ENCODE measurements at places on chromosomes 7 and 10.

GRCh38 chr7:155899596-155899995 is 87.3 kb upstream of the SHH start:
- DNase-seq, result no peak

- no peak for DNase-seq
Observed at GRCh38 chr7:69451715-69452114, 146.6 kb upstream of the AUTS2 start.

- DNase-seq, result no peak
Observed at GRCh38 chr10:127905001-127905847, 1.7 kb upstream of the PTPRE start.

DNA sequence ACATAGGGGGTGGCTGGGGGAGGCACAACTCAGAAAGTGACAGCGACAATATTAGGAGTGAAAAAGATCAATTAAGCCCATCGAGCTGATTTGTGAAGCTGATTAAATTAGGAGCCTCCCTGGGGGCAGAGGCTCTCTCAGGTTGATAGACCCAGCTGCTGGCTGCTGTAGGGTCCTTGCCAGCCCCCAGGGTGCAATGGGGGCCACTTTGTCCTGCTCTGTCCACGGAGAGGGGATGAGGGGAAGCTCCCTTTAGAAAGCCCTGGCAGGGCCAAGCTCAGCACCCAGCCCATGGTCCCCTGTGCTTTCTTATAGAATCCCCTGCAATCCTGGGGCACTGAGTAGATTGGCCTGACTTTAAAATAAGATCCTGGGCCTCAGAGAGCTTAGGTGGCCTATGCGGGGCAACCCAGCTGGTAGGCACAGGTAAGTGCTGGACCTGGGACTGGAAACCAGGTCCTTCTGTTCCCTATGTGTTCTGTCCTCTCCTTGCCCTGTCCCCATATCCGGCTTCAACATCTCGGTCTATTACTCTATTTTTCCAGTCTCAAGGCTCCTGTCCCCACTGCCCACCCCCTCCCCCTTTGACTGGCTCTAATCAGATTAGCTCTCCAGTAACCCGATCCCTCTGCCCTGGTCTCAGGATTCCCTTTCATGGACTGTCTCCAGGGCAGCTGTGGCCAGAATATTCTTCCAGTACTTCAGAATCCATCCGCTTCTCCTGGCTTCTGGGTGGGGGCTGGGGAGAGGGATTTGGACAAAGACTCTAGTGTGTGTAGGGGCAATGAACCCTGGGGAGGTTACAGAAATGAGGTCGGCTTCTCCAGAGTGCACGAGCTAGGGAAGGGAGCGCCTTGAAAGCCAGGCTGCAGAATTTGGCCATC is 259.6 kb downstream of the RPS24 start:
- DNase-seq, result no peak

DNA sequence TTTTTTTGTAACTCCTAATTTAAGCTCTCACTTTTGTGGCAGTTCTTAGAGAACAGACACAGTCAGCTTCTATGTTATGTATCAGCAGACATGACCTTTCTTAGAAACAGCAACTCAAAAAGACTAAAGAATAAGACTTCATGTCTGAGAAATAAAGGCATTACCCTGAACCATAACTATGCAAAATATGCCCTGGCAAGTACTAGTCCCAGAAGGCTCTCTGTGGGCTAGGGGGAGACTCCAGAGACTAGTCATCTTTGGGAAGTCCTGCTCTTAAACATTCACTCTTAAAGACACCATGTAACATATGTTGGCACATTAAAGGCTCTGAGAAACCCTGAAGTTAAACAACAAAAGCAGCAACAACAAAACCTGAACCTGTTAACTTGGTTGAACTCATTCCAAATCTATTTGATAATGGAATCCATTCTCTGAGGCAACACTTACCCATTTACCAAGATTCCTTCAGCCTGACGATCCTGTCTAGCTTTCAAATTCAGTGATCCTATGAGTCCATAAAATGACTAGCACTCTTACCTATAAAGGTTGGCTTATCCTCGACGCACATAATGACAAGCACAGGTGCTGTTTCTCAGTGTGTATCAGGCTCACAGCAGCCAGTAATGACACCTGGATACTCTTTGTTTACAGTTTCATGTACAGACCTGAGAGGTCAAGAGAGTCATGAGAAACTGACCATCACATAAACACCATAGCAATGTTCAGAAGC is 62.3 kb downstream of the OSBPL3 start:
- DNase-seq, result no peak

DNA sequence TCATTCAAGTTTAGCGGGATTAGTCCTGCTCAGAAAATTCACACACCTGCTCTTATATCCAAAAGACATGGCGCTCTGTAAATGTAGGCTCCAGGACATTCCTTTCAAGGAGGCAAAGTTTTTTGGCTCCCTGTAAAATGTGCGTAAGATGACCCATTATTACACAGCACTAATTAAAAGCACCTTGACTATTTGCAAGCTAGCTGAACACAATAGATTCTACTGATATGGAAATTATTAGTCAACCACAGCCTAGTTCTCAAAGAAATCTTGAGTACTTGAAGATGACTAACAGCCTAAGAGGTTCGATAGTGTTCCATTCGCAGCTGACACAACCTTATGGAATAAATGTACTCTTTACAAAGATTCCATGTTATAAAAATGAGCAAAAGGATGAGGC is 175.2 kb downstream of the BMPER start:
- no peak for DNase-seq

DNA sequence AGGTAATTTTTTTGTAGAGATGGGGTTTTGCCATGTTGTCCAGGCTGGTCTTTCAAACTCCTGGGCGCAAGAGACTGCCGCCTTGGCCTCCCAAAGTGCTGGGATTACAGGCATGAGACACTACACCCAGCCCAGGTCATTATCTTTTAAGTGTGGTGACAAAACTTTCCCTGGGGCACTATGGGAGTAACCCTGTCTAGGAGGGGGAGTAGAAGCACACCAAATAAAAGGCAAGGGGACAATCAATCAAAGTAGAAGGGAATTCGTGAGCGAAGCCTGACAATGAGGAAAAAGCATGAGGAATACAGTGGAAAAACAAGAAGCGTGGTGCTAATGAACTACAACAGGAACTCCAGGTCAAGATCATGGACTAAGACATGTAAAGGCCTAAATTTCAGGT is 31.4 kb downstream of the IDE start:
- DNase-seq, result no peak

GRCh38 chr10:102230861-102231356 is 4.8 kb downstream of the ELOVL3 start:
- DNase-seq, result peak; percentile 52

GRCh38 chr7:70472601-70473237 is 659.2 kb upstream of the GALNT17 start:
- no peak for DNase-seq

DNA sequence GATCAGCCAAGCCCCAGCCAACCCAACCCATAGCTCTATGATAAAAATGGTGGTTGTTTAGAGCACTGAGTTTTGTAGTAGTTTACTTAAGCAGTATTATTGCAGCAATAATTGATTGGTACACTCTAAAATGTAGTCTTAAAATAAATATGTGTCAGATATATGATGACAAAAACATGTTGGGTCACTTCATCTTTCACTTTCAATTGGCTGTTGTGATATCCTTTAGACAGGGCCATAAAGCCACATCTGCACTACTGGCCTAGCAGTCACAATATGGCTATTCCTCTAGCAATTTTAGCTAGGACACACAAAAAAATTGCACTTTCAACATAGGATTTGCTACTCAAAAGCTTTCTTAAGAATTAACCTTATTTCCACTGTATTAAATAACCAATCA is 5.9 kb upstream of the CAV1 start:
- no peak for DNase-seq

DNA sequence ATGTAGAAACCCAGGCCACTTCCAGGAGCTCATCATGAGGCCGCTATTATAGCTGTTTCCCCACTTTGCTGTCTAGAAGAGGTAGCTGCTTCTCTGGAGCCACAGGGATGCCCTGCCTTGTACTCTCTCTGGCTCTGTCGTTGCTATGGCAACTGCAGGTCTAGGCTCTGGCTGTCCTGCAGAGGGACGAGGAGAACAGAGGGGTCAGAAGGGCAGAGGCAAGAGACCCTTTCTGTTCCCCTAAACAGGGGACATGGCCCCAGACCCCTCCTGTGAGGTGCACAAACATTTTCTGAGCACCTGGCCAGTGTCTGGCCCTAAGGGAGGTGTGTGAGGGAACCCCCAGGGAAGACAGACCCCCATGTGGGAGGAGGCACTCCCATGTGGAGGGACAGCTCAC is 31.4 kb downstream of the ITPRIP start:
- DNase-seq, result no peak

DNA sequence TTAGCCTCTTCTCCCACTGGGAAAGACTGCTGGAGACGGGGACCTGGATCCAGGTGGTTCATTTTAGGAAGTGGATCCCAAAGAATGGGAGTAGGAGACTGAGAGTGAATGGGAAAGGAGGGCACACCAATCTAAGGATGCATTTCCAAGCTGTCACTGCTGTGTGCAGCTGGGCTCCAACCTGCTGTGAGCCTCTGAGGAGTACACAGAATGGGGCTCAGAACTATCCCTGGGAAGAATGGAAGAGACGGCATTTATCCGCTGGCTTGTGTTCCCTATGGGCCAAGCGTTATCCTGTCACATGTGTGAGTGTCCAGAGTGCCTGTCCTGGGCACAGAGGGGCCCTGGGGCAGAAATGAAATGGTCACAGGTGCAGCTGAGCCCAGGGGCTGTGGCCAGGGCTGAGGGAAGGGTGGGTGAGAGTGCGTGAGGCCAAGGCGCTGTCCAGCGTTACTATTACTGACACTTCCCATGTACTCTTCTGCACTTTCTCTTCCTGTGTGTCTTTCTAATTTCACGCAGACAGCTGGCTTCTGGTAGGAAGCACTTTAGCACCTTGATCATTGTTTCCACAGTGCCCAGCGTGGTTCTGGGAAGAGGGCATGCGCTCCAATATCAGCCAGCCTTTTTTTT is 35.4 kb upstream of the PODXL start:
- no peak for DNase-seq

- DNase-seq, result no peak
Observed at GRCh38 chr7:139647085-139647484, 123.6 kb downstream of the CLEC2L start.

DNA sequence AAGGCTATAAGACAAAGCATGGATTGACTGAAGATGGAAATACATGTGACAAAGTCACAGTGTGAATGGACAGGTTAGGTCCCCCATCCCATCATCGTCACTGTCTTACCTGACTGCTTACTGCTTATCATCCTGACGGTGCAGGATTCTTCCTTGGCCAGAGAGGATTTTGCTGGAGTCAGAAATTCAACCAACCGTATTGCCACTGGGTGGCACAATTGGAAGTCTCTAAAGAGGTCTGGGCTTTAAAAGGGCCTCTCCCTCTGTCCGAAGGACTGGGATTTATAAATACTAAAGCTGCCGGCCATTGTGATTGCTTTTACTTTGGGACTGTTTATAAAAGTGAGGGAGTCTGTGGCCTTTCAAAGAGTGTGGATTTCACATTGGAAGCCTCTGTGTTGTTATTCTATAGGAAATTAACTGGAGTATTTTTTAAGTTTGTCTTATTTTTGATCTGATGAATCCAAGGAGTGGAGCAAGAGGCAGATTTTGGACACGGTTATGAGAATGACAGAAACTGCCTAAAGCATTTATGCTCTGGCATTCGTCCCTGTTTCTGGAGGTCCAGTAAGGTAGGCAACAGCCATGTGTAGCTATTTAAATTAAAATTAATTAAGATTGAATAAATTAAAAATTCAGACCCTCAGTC is 113.3 kb upstream of the CREB5 start:
- no peak for DNase-seq

DNA sequence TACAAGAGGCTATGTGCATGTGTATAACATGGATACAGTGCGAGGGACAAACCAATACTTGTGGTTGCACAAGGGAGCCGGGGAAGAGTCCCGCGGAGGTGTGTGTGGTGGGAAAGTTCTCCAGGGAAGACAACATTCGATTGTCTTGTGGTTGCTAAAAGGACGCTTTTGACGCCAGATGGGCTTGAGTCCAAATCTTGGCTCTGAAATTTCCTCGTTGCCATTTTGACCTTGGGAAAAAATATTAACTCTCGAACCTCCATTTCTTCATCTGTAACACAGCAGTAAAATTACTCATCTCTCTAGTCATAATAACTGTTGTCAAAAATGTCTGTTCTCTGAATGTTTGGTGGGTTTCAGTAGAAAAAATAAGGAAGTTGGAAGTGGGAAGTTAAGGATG is 16.5 kb downstream of the PLXDC2 start:
- no peak for DNase-seq

DNA sequence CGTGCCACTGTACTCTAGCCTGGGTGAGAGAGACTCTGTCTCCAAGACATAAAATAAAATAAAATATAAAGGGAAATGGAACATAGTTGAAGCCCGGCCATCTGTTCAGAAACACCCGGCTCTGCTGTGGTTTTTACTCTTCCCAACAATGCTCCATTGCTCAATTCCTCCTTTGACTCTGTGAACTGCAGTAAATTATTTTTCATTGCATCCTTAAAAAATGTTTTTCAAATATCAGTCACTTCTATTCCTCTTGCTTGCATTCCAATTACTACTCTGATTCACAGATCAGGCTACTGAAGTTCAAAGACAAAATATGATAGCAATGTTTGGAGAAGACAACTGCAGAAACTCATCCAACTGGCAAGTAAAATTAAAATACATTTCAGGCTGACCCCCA is 983.0 kb downstream of the SORCS1 start:
- no peak for DNase-seq

DNA sequence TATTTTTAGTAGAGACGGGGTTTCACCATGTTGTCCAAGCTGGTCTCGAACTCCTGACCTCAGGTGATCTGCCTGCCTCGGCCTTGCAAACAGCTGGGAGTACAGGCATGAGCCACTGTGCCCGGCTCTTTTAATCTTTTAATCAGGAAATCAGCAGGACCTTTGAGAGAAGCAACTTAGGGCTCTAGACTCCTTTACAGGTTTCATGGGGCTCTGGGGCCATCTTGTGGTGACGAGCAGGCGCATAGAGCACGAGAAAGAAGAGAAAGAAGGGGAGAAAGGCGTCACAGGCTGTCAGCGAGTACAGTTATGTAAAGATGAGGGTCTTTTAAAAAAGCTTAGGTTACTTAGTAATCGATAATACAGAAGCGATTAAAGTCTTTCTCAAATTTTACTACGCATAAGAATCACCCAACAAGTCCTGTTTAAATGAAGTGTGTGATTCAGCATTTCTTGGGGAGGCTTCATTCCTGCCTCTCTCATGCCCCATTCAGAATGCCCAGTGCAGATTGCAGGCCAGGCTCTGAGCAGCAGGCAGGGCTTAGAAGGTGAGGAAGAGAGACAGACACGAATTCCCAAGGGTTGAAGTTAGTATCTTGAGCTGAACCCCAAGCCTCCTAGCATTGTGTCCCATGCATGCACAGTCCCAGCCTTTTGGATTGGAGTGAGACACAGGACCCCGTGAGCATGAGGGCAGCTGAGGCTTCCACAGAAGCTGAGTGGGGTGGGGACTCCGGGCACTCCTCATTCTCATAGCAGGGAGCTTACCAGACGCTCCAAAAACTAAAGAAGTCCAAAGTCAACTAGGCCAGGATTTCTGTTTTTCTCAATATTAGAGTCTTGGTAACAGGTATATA is 23.6 kb upstream of the PFKP start:
- peak; percentile 37 for DNase-seq

DNA sequence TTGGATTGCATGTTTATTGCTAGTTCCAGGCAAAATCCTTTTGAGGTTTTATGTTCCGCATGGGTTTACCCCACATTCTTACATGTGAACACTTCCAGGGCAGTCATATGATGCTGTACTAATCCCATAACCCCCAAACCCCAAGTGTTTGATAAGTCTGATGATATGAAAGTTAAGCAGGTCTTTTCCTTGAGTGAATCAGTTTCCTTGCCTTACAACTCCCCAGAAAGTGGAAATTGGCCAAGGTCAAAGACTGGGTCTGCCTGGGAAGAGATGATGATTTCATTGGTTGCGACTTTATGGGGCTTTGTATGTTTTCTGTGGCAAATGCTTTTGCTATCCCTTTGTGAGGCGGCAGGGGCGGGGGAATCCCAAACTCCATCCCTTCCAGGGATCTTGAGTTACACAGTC is 24.7 kb downstream of the AFAP1L2 start:
- DNase-seq, result no peak

Data from activated CD8-positive, alpha-beta memory T cell treated with anti-CD3 and anti-CD28 coated beads, Interleukin-2, amount 50 U/mL, for 4 hours (primary cell).